Naive B cell (primary cell): ENCODE measurements at places on chromosomes 12 and 14.

DNA sequence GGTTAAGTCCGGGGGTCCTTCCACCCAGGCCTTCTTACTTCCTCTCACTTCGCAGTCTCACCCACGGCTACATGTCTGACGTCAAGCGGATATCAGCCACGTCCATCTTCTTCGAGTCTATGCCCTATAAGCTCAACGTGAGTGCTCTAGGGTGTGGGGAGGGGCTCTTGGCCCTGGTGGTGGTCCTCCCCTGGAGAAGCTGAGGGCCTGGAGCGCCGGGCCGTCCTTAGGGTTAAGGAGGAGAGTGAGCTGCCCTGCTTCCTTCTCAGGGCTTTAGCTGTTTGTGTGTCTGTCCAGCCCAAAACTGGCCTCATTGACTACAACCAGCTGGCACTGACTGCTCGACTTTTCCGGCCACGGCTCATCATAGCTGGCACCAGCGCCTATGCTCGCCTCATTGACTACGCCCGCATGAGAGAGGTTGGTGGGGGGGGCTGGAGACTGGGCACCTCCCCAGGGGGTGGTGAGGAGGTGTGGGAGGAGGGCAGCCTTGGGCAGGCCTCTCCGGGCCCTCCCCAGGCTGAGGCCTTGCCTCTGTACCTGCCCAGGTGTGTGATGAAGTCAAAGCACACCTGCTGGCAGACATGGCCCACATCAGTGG is 2.7 kb downstream of the SHMT2 start:
- DNase-seq, result no peak

GRCh38 chr12:82687021-82688011 is 610 bp downstream of the TMTC2 start:
- DNase-seq, result peak; percentile 41

DNA sequence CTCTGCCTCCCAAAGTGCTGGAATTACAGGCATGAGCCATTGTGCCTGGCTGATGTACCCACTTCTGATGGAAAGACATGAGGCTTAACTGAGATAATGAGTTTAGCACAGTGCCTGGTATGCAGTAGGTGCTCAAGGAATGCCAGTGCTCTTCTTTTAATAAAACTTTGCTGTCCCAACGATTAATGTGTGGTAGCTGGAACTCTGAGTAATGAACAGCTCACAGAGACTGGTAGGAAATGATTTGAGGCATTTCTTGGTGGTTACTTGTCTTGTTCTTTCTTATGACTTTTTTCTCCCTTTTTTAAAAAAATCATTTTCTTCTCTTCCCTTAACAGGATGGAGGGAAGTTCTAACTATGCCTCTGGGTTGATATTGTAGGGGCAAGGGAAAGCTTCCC is 235.7 kb upstream of the PWP1 start:
- DNase-seq, result no peak

GRCh38 chr12:48175613-48176416 is 7.6 kb upstream of the CCDC184 start:
- DNase-seq, result no peak

- no peak for DNase-seq
These were observed 243.6 kb downstream of the TMTC2 start for GRCh38 chr12:82930301-82930700.
